ENCODE measurements at places on chromosomes 13 and 19.

- DNase-seq = no peak
Observed at GRCh38 chr19:45180936-45181335, 2.4 kb downstream of the BLOC1S3 start.

GRCh38 chr13:66926851-66927524, 303.1 kb downstream of the PCDH9 start:
- DNase-seq = no peak

- peak; percentile 87 for DNase-seq
Observed at GRCh38 chr19:1082165-1082927, 12.8 kb downstream of the POLR2E start.

DNA sequence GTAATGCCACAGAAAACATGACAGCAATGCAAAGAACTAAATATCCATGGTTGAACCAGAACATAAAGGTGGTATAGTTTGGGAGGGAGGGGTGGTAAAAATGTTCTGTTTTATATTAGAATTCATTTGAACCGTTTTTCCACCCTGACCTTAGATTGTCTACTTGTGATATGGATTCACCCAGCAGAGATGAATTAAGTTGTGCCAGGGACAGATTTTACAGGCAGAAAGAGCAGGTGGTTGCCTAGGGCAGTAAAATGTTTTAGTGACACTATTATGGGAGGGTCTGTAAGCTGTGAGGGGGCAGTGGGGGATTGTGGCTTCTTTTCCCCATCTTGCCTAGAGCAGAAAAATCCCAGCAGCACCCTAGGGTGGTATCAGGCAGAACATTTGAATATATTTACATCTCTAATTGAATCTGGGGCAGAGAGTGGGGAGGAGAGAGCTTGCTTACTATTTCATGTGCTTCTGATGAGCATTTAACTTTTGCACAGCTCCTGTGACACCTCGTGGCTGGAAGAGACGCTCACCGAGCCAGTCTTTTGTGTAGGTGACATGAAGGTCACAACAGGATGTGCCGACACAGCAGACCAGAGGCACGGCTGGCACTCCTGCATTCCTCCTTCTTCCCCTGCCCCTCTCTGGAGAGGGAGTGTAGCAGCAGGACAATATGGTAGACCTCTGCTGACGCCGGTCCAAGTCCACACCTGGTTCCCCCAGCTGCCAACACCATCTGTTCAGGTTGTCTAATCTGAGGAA, 452.3 kb downstream of the IRS2 start:
- DNase-seq = no peak

DNA sequence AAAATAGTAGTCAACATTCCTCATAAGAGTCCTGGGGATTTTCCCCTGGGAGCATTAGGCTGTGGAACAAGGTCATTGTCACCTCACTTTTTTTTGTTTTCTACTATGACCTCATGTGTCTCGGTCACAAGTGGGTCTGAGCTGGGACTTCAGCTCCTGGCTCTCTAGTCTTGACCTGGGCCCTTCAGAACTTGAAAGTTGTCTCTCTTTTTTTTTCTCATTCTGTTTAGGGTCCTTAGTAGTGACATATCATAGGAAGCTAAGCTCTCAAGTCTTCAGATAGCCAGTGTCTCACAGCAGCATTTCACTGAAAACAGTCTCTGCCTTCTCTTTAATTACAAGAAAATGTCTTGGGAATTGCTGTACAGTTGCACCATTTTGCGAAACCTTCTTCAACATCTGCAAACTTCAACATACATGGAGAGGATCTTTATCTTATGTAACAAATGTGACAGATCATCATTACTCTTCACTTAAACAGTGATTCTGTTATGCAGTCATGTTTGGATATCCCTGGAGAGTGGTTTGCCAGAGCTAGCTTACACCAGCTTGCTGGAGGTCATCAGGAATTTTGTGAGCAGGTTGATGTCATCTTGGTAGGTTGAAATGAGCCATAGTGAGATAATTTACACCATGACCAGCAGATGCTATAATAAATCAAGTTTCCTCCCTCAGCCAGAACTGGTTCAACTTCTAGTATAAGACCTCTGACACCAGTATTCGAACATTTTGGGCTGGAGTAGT, 131.5 kb downstream of the GPC5 start:
- DNase-seq = no peak

GRCh38 chr13:23824371-23824770, 64.8 kb downstream of the MIPEP start:
- no peak for DNase-seq

DNA sequence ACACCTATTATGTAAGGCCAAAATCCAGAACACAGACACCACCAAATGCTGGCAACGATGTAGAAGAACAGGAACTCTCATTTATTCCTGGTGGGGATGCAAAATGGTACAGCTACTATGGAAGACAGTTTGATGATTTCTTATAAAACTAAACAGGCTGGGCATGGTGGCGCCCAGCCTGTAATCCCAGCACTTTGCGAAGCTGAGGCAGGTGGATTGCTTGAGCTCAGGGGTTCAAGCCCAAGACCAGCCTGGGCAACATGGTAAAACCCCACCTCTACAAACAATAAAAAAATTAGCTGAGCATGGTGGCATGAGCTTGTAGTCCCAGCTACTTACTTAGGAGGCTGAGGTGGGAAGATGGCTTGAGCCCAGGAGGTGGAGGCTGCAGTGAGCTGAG, 98.3 kb downstream of the TUBA3C start:
- no peak for DNase-seq

GRCh38 chr19:29606420-29606747, 301 bp downstream of the POP4 start:
- no peak for DNase-seq

DNA sequence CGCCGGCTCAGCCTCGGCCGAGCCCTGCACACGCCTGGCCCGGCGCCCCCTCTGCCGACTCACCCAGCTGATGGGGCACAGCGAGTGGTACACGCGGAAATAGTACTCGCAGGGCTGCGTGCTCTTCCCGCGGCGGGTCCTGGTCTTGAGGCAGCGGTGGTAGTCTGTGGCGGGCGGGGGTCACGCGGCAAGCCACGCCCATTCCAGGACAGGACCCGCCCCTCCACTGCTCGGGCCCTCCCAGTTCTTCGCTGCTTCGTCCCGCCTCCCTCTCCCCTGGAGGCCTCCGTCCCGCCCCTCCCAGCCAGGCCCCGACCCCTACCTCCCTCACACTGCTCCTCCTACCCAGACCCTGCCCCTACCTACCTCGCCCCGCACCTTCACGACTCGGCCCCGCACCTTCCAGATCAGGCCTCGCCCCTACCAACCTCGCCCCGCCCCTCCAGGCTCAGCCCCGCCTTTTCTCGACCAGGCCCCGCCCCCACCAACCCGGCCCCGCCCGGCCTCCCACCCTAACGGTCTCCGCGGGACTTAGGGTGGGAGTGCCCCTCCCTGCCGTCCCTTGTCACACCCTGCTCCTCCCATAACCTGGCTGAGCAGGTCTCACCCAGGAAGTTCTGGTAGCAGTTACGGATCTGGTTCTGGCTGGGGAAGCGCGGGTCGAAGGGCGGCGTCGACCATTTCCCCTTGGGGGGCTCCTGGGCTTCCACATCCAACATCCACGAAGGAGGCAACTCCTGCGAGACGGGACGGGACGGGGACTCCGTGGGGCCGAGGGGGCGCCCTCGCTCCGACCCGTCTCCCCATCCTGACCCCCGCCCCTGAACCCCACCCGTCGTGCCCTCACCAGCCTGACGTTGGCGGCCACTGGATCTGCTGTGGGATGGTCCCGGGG, 469 bp downstream of the COX6B2 start:
- peak; percentile 58 for DNase-seq

GRCh38 chr13:25292301-25292700, 5.0 kb upstream of the MTMR6 start:
- no peak for DNase-seq

- DNase-seq = no peak
Observed at GRCh38 chr13:30991922-30992321, 59.5 kb downstream of the TEX26 start.

DNA sequence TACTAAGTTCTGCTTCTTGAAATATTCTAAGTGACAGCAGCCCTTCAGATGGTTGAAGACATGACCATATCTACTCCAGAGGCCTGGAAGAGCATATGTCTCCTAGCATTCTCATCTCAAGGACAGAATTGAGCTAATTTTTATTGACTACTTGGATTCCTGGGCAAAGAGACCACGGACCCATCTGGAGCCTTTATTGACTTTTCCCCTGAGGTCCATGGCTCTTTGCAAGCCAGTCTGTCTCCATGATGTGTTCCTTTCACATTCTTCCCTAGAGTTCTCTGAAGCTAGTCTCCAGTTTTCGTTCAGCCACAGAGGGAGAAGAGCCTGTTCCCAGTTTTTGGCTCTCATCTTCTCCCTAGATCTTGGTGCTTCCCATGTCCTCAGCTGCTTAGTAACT, 202.7 kb downstream of the PCCA start:
- DNase-seq = no peak

GRCh38 chr19:42488783-42489521, 39.3 kb downstream of the CEACAM1 start:
- no peak for DNase-seq

DNA sequence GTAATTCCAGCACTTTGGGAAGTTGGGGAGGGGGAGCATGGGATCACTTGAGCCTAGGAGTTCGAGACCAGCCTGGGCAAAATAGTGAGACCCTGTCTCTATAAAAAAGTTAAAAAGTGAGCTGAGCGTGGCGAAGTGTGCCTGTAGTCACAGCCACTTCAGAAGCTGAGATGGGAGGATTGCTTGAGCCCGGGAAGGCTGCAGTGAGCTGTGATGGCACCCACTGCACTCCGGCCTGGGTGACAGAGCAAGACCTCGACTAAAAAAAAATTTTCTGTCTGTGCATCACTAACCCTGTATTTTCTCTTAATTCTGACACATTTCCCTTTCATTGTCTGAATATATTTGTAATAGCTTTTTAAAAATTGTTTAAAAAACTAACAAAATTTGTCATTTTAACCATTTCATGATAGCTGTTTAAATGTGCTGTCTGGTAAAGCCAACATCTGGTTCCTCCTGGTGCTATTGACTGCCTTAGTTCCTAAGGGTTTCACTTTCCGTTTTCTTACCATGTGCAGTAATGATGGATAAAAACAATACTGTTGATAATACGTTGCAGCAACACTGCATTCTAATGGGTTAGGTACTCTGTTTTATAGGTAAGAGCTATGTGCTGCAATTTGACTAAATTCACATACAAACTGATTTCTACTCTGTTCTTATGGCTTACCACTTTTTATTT, 29.7 kb downstream of the LATS2 start:
- DNase-seq = no peak

GRCh38 chr13:46372071-46372470, 15.0 kb downstream of the RUBCNL start:
- DNase-seq = no peak

DNA sequence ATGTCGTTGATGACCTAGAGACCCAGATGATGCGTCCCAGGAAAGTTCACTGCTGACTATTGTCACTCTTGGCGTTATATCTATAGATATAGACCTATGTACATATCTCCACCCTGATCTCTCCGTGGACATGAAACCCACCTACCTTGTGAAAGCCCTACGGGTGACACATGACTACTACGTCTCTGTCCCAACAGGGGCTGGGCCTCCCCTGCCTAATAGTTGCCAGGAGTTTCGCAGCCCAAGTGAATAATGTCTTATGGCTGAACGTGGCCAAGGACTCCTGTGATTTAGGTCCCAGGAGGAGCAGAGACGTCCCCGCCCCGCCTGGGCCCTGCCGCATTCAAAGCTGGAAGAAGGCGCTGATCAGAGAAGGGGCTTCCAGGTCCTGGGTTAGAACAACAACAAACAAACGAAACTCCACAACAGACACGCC, 4.9 kb upstream of the POU4F1 start:
- DNase-seq = no peak

DNA sequence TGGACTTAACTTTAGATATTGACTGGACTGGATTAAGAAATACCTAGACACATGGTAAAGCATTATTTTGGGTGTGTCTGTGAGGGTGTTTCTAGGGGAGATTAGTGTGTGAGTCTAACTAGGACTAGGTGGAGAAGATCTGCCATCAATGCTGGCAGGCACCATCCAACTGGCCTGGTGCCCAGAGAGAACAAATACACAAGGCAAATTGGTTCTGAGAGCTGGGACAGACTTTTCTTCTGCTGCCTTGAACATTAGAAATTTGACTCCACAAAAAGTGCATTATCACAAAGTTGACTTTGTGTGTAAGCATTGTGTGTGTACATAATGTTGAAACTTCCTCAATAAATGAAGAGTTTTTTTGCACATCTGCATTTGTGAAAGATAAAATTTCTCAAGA, 522.1 kb downstream of the SUCLA2 start:
- DNase-seq = no peak

- no peak for DNase-seq
Observed at GRCh38 chr13:54511366-54511765, 1482.8 kb downstream of the OLFM4 start.
